HT1080 (cell line): ENCODE measurements at places on chromosomes 1 and 21. TPM values are rescaled to one million over a fixed set of nuclear protein-coding genes. Genes with fewer than 3 reads are reported as not detected.

RGS1 gene
- total RNA-seq = not detected in 2 replicates

SLC19A2 gene
- 7.1 and 7.2 TPM in 2 replicates for total RNA-seq

RCSD1 gene
- total RNA-seq = not detected in 2 replicates

KCNJ9 gene
- not detected in 2 replicates for total RNA-seq

TMEM269 gene
- 0.03 TPM in 1 of 2 replicates, not detected in the other for total RNA-seq

SLAMF9 gene
- total RNA-seq = 10.7 and 15.9 TPM in 2 replicates

ARHGEF16 gene
- total RNA-seq = 0.05 and 0.23 TPM in 2 replicates

CD1B gene
- total RNA-seq = not detected in 2 replicates

HSD3B1 gene
- total RNA-seq = not detected in 2 replicates

GRCh38 chr1:193697115-193697762 is 510.8 kb upstream of the B3GALT2 start:
- DNase-seq = peak; percentile 34

GRCh38 chr1:85550784-85551516 is 29.6 kb upstream of the CCN1 start:
- DNase-seq = peak; percentile 82

GRCh38 chr1:174200746-174201145 is 41.4 kb downstream of the RABGAP1L start:
- no peak for DNase-seq

GRCh38 chr1:36905941-36906340 is 128.4 kb downstream of the GRIK3 start:
- DNase-seq = no peak

GRCh38 chr1:69058454-69058853 is 509.3 kb upstream of the LRRC7 start:
- no peak for DNase-seq

DNA sequence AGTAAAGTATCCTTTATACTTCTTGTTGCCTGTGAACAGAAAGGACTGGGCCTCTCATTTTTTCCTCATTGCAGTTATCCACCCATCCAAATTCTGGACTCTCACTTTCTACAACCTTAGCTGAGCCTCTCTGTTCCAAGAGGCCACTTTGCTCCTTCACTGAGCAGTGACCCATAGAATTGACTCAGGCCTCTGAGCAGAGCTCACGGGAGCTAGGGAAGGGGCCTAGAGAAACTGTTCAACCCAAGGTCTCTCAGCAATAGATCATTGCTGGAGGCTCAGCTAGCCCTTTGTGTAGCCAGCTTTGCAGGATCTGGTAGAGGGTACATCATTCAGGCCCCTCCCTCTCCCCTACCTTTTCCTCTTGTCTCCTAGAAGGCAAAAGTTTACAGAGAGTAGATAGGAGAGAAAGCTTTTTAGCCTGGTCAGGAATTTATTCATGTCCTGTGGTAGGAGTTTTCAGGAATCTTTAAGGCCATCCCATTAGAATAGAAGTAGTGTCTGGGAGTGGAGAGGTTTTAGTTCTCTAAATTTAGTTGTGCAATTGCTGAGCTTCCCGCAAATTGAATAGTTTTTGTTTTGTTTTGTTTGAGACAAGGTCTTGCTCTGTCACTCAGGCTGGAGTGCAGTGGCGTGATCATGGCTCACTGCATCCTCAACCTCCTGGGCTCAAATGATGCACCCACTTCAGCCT is 6.7 kb downstream of the INTS3 start:
- DNase-seq = no peak

DNA sequence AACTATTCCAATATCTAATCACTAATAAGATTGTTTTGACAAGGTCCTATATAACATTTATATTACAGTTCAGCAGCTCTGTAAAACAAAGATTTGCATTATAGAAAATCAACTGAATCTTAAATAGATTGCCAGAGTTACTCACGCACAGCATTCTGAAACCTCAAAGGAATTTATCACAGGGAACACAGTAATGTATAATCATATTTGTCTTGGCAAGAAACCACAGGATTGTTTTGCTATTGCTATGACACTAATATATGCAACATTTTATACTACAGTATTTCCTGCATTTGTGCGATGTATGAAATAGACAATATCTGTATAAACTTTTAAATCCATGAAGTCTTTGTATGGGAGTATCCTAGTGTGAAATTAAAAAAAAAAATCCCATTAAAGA is 101.4 kb downstream of the PLPPR5 start:
- DNase-seq = peak; percentile 42

DNA sequence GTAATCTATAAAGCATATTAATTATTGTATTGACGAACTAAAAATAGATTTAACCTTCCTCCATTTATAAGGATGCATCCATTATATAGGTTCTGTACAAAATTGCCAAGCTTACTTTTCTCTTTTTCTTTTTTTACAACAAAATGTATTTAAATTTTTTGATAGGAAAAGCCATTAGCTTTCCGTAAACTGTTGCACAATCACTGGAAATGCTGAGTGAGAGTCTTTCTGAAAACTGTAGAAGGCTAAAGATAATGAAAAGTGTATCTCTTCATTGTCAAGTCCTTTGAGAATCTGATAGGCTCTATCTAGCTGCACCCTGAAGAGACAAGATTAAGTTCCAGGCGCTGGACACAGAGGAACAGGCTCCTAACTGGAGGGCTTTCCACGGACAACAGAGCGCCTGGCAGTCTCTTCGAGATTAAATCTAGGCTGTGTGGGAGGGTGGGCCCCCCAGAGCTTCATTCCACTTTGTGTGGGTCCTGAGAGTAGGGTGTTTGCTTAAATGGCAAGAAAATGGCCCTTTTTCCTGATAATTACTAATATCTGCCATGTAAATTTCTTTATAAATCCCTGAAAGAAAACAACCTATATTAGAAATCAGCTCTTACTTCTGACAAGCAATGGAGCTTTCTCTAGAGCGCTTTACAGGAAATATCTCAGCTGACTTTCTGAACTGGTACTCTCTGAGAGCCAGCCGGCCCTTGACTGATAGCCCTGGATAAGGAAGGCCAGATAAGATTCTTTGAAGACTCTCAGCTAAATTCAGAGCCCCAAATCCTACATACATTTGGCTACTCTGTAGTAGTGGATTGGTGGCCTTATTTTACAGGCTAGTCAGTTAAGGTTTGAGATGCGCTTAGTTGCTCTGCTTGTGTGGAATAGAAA is 108.3 kb downstream of the FMN2 start:
- DNase-seq = no peak

DNA sequence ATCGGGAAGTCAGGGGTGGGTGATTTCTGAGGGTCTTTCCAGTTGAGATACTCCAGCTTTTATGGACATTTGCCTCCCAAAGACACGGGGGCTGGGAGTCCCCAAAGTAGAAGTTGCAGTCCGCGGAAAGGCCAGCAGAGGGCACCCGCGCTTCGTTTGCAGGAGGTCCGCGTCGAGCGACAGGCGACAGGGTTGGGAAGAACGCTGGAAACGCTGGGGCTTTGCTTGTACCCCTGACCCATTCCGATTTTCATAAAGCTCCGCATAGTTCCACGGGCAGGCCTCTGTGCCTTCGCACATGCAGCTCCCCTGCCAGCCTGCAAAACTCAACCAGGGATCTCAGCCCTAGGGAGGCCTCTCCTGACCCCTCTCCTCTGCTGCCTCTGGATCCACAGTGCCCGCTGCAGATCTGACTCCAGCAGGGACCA is 44.2 kb upstream of the LAPTM5 start:
- DNase-seq = peak; percentile 66

GRCh38 chr1:81780705-81781454 is 19.9 kb upstream of the ADGRL2 start:
- DNase-seq = no peak

DNA sequence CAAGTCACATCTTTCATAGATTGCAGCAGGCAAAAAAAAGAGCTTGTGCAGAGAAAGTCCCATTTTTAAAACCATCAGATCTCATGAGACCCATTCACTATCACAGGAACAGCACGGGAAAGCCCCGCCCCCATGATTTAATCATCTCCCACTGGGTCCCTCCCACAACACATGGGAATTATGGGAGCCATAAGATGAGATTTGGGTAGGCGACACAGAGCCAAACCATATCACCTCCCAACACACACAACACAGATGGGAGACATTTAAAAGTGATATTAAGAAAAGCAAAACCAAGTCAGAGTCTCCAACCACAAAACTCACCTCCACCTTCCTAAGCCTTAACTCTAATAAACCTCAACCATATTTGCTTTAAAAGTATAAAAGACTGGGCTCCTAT is 61.5 kb upstream of the TIAM1 start:
- no peak for DNase-seq

- DNase-seq = no peak
These were observed 849.4 kb upstream of the CXADR start for GRCh38 chr21:16663436-16663835.

DNA sequence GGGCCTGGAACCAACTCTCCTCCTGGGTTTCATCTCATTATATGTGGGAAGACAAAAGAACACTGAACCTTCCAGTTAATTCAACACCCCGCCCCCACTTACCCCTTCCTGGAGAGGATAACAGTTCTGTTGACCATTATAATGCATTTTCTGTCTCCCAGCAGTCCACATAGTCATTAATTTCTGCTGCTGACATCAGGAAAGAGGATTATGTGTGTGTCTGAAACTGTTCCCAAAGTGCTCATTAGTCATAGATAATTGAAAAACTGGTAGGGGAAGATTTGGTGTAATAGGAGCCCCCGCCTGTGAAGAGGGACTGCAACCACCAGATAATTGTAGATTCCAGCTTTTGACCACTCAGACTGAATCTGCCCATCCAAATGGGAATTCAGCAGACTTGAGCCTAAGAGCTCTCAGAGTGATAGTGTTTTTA is 208.7 kb downstream of the FGGY start:
- no peak for DNase-seq

- DNase-seq = peak; percentile 83
These were observed 21.1 kb downstream of the TBX19 start for GRCh38 chr1:168301664-168302320.

- DNase-seq = no peak
These were observed 45.3 kb upstream of the RGS5 start for GRCh38 chr1:163248064-163248463.

DNA sequence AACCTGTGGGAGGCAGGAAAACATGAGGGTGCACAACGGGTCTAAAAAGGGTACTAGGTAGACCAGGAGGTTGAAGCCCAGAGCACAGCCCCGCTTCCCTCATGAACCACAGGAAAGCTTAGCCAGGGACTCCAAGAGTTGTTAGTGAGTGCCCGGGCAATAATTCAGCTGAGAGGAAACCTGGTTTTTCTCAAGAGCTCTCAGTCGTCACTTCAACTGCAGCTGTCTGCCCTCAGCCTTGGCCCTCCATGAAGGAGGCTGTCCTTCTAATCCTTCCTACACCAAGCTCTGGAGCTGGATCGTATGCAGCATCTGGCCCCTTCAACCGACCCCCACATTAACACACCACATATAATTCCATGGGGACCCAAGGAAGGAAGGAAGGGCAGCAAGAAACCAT is 77.0 kb upstream of the BACE2 start:
- no peak for DNase-seq

GRCh38 chr1:44500181-44501046 is 95.4 kb downstream of the RNF220 start:
- DNase-seq = peak; percentile 42

DNA sequence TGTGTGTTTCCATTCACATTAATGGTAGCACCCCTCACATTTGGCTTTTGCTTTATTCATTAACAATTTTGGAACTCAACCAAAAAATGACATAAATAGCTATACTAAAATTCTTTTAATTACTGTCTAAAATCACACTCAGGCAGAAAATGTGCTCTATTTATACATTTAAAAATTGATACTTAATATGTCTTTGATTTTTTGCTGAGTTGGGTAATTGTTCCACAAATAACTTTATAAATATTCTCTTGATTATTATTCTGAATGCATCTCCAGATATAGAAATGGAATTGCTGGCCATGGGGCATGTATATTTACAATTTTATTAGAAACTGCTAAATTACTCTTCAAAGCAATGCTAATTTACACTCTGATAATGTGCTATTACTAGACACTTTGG is 658.7 kb upstream of the CHRM3 start:
- DNase-seq = no peak

DNA sequence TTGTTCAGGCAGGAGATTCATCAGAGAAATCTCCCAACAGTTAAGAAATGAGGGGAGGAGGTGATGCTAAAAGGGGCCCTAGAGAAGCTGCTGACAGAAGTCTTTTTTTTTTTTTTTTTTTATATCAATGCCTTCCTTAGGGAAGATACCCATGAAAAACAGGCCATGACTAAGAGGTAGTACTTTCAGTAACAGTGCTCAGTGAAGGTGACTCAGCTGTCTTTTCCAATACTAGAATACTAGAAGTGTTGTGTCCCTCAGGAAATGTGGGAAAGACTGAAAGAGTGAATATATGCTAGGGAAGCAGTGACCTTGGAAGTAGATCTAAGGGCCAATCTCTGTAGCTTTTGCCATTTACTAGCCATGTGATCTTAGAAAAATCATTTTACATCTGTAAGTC is 52.4 kb upstream of the SLFNL1 start:
- peak; percentile 91 for DNase-seq

DNA sequence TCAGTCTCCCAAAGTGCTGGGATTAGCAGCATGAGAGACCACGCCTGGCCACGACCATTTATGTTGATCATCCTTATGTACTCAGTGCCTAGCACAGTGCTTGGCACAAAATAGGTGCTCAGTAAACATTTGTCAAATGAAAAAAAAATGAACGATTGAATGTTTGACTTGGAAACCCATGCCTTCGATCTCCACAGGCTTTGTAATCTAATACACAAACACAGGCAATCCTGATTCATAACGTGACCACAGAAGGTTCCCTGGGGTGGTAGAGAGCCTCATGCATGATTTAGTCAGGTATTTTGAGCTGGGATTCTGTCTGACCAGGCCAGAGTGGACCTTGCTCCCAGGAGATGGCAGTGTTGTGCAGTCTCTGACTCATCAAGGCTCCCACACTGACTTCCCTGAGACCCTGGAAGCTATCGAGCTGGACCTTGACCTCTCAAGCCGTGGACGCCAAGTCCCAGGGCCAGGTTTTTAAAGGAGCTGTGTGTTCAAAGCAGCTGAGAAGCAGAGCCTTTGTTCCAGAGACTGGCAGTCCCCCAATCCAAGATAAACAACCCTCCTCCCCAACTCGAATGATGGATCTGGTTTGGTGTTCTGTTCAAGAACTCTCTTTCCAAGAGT is 81.1 kb downstream of the PGM1 start:
- DNase-seq = peak; percentile 91

DNA sequence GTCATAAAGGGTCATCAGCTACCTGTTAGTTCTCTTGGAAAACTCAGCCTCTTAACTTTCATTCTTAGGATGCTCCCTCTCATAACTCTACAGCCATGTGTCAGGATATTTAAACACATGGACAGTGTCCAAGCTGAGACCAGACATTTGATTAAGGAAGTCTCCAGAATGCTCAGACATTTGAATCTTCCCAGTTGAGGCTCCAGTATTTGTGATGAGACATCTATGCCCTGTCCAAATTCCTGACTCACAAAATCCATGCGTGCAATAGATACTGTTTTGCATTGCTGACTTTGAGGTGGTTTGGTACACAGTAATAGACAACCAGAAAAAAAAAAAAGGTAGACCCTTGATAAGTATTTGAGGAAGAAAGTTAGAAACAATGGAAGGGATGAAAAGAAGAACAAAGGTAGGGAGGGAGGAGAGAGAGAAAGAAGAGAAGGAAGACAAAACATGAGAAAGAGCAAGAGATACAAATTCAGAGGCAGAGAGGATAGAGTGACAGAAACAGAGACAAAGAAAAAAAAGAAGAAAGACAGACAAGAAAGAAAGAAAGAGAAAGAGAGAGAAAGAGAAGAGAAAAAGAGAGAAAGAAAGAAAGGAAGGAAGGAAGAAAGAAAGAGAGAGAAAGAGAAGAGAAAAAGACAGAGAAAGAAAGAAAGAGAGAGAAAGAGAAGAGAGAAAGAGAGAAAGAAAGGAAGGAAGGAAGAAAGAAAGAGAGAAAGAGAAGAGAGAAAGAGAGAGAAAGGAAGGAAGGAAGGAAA is 275.5 kb upstream of the PRMT6 start:
- DNase-seq = peak; percentile 7
